ENCODE measurements at places on chromosomes 5 and 9. TPM values are rescaled to one million over a fixed set of nuclear protein-coding genes. Genes with fewer than 3 reads are reported as not detected.

Gene ECM2
- 13.5 TPM for total RNA-seq

Gene IRX1
- total RNA-seq, result 13.8 TPM

Gene SHOC1
- total RNA-seq, result 0.09 TPM

Gene TAS2R1
- total RNA-seq, result not detected

Gene RLN1
- total RNA-seq, result not detected

Gene PHF2
- total RNA-seq, result 21.7 TPM

Gene CCDC171
- 1.8 TPM for total RNA-seq

Gene FAT2
- 9.9 TPM for total RNA-seq

Gene OR1Q1
- total RNA-seq, result not detected

Gene GOLM1
- total RNA-seq, result 32.7 TPM

Gene YIPF5
- total RNA-seq, result 88.7 TPM

Gene CTXN3
- not detected for total RNA-seq

Gene PPP3R2
- total RNA-seq, result not detected

Gene OSMR
- total RNA-seq, result 86.1 TPM

Gene RNF38
- total RNA-seq, result 18.6 TPM

Gene GHR
- total RNA-seq, result 1.8 TPM

Gene SH3RF2
- 29.6 TPM for total RNA-seq

Gene RORB
- not detected for total RNA-seq

Gene TOR4A
- total RNA-seq, result 20.6 TPM

Gene ACTBL2
- 0.10 TPM for total RNA-seq

Gene PAEP
- not detected for total RNA-seq

Gene SLC6A7
- not detected for total RNA-seq

Gene IL4
- total RNA-seq, result not detected

Gene IRX2
- 35.4 TPM for total RNA-seq

Gene MAST4
- 26.8 TPM for total RNA-seq

Gene PTGR1
- total RNA-seq, result 27.8 TPM

Gene DNM1
- 2.0 TPM for total RNA-seq

Gene C9
- total RNA-seq, result not detected

Gene MAMDC2
- not detected for total RNA-seq

Gene GRM6
- total RNA-seq, result not detected

Gene SURF1
- 30.8 TPM for total RNA-seq

Gene PDLIM4
- 91.4 TPM for total RNA-seq

Gene CATSPER3
- total RNA-seq, result 0.91 TPM

Gene ZNF169
- total RNA-seq, result 3.9 TPM

Gene RNF180
- 7.4 TPM for total RNA-seq

Gene ADAMTS16
- total RNA-seq, result not detected

Gene FBLL1
- 0.42 TPM for total RNA-seq

Gene ZBED3
- total RNA-seq, result 14.8 TPM

Gene PIP5K1B
- 0.16 TPM for total RNA-seq

Gene TDRD7
- 8.2 TPM for total RNA-seq

Gene PCDHGB2
- total RNA-seq, result 0.88 TPM

Gene ANXA2R
- total RNA-seq, result 1.3 TPM

Gene PDE6A
- total RNA-seq, result 0.22 TPM

Gene PCDHGA8
- total RNA-seq, result 0.56 TPM

Gene GADD45G
- total RNA-seq, result not detected

Gene GAS1
- 11.0 TPM for total RNA-seq

Gene IDNK
- 19.7 TPM for total RNA-seq

Gene KCTD16
- total RNA-seq, result 0.20 TPM

Gene SLC34A3
- not detected for total RNA-seq

Gene SLC23A1
- not detected for total RNA-seq

Gene SHC3
- total RNA-seq, result 0.02 TPM

Gene CER1
- not detected for total RNA-seq

Gene SLC6A3
- total RNA-seq, result not detected

All from MCF 10A (cell line).